Anterior cingulate cortex (tissue), 58 donors: ENCODE measurements at places on chromosomes 16 and 17.

- no peak for DNase-seq
Observed at GRCh38 chr17:76660656-76661042, 17.1 kb upstream of the ST6GALNAC1 start.

- DNase-seq: no peak
Observed at GRCh38 chr17:39665642-39666224, 584 bp downstream of the TCAP start.

DNA sequence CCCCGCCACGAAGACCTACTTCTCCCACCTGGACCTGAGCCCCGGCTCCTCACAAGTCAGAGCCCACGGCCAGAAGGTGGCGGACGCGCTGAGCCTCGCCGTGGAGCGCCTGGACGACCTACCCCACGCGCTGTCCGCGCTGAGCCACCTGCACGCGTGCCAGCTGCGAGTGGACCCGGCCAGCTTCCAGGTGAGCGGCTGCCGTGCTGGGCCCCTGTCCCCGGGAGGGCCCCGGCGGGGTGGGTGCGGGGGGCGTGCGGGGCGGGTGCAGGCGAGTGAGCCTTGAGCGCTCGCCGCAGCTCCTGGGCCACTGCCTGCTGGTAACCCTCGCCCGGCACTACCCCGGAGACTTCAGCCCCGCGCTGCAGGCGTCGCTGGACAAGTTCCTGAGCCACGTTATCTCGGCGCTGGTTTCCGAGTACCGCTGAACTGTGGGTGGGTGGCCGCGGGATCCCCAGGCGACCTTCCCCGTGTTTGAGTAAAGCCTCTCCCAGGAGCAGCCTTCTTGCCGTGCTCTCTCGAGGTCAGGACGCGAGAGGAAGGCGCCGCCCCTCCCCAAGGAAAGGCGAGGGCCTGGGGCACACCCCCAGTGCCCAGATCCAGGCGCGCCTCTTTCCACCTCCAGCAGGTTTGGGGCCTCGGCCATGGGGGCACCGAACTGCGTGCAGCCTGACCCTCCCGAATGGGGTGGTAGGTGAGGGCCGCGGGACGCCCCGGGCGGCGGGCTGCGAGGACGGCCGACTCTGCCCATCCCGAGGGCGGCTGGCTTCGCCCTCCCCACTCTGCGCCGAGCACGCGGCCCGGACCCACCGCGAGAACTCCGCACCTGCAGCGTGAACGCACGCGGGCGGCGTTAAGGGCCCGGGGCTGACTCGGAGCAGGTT is 664 bp downstream of the HBQ1 start:
- no peak for DNase-seq

DNA sequence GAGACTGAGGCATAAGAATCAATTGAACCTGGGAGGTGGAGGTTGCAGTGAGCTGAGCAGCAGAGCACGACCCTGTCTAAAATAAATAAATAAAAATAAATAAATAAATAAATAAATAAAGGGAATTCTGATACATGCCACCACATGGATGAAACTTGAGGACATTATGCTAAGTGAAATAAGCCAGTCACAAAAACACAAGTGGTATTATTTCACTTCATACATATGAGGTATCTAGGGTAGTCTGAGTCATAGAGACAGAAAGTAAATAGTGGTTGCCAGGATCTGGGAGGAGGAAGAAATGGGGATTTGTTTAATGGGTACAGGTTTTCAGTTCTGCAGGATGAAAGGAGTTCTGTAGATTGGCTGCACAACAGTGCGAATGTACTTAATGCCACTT is 16.3 kb downstream of the PIPOX start:
- DNase-seq: no peak

DNA sequence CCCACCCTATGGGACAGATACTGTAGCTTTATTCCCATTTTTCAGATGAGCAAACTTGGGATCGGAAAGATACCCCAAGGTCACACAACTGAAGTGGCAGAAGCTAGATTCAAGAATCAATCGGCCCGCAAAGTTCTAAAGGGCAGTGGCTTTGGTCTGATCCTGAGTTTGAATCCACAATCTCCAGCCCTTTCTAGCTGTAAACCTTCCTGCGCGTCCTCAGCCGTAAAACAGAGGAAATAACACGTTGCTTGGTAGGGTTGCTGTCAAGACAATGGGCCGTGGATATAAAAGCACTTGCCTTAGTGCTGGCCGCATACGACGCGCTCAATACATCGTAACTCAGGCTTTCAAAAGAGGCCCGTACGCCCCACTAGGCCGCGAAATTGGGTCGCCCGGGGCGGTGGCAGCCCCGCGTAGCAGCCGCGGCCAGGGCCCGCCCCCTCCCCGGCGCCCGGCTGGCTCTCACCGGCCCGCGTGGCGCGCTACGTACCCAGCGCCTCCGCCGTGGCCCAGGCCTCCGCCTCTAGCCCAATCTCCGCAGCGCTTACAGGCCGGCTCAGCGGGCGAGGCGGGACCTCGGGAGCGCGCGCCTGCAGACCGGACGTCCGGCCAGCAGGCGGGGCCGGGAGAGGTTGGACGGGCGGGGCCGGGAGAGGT is at the start of gene DCAKD:
Gene DCAKD, minus strand, starts transcription at position 573 of the 660 bp plus-strand sequence. CDS start 16,747 bp downstream, outside the sequence.
- peak; percentile 80 for DNase-seq

GRCh38 chr16:55478827-55479429 is at the start of gene MMP2:
MMP2 (plus strand) TSS chr16:55479198; CDS start chr16:55479480, 282 bp downstream.
- no peak for DNase-seq

- DNase-seq: no peak
Observed at GRCh38 chr17:70668938-70669778, 499.8 kb downstream of the KCNJ2 start.

DNA sequence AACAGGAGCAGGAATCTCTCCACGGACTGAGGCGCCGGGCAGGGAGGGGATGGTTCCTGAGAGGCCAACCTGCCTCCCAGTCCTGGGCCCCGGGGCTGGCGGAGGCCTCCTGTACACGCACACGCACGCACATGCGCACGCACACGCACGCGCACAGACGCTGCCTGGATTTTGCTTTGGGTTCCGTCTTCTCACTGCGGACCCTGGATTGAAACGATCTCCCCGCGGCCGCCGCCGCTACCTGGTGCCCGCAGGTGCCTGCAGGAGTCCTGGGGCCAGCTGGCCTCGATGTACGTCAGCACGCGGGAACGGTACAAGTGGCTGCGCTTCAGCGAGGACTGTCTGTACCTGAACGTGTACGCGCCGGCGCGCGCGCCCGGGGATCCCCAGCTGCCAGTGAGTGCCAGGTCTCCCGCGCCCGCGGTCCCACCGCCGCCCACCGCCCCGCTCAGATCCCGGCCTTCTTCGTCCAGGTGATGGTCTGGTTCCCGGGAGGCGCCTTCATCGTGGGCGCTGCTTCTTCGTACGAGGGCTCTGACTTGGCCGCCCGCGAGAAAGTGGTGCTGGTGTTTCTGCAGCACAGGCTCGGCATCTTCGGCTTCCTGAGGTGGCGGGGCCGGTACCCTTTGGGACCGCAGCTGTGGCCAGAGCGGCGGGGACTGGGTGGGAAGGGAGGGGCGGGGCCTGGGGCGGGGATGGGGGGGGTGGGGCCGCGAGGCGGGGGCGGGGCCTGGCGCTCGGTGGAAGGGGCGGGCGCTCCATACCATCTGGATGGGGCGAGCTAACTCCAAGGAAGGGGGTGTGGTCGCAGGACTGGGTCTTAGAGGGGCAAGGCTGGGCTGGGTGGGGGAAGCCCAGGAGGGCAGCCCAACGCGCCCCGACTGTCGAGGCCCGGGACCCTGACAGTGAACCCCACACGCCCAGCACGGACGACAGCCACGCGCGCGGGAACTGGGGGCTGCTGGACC is 12.3 kb downstream of the CES4A start:
- peak; percentile 62 for DNase-seq

GRCh38 chr17:65260626-65261025 is 123.5 kb downstream of the RGS9 start:
- DNase-seq: no peak

DNA sequence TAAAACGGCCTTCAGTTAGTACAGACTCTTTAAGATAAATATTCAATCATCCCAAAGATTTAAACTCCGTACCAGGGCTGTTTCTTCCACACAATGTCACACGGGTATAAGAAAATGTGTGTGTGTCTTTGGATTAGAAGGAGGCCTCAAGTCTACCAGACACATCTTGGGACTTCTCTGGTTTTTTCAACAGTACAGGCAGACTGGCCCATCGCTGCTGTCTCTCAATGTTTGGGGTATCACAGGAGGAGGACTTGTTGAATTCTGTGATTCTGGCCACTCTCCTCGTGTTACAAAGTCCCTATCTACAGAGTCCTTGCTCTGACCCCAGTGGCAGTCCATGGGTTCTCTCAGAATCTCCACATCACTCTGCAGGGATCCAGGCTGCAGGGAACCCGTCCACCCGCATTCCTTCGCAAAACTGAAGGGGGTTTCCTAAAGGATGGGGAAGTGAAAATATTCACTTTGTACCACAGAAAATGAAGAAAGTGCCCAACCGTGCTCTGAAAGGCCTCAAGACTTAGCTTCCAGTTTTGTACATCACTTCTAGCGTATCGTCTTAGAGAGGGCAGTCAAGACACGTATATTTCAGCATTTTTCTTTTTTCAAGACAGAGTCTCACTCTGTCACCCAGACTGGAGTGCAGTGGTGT is 373.2 kb downstream of the NPIPA8 start:
- DNase-seq: no peak

GRCh38 chr17:14432079-14432478 is 131.2 kb downstream of the HS3ST3B1 start:
- no peak for DNase-seq

- DNase-seq: no peak
Observed at GRCh38 chr16:61403386-61403785, 632.9 kb downstream of the CDH8 start.

DNA sequence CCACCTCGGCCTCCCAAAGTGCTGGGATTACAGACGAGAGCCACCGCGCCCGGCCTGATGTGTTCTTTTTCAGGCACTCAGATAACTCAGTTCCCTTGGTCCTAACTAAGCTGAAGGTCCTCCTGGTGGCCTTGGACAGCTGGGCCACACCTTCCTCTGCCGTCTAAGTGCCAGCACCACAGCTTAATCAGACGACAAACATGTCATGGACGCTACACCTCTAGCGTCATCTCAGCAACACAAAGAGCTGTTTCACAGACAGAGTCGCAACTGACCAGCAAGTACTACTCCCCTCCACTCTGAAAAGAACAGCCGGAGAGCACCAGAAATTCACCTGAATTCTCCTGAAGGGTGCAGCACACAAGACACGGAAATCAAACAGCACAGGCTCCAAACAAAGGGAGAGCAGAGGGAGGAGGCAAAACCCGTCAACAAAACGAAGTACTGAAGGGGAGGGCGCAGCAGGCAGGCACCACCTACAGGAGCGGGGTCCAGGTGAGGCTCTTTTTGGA is 4.4 kb downstream of the TRAP1 start:
- no peak for DNase-seq

GRCh38 chr17:41098481-41098880 is 539 bp upstream of the KRTAP4-8 start:
- no peak for DNase-seq

GRCh38 chr16:48534601-48535340 is 75.2 kb downstream of the N4BP1 start:
- no peak for DNase-seq

DNA sequence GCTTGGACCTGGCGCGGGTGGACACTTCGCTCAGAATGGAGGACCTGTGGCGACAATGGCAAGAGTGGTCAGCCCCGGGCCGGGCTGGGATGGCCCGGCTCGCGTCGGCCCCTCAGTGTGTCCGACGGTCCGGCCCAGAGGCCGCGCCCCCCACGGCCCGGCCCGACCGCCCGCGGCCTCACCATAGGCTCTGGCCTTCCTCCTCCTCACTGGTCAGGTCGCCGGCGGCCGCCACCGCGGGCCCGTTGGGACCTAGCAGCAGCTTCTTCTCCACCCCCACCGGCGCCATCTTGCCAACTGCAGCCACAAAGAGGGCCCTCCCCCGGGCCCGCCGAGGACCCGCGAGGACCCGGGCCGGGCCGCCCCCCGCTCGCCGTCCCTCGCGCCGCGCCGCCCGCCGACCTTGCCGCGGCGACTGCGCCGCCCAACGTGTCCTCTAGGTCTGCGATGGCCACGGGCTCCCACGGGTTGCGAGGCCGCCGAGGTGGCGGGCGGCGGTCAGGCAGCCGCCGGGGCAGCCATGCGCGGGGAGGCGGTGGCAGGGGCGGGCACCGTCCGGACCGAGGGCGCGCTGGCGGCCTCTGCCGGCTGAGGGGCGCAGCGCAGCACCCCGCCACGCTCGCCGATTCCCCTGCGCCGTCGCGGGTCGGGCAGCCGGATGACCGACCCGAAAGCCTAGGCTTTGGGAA is at the start of gene DYNC1LI2:
Gene DYNC1LI2, minus strand, starts transcription at position 307 of the 689 bp plus-strand sequence. Its CDS starts 18 bp downstream, at position 289.
- peak; percentile 82 for DNase-seq

DNA sequence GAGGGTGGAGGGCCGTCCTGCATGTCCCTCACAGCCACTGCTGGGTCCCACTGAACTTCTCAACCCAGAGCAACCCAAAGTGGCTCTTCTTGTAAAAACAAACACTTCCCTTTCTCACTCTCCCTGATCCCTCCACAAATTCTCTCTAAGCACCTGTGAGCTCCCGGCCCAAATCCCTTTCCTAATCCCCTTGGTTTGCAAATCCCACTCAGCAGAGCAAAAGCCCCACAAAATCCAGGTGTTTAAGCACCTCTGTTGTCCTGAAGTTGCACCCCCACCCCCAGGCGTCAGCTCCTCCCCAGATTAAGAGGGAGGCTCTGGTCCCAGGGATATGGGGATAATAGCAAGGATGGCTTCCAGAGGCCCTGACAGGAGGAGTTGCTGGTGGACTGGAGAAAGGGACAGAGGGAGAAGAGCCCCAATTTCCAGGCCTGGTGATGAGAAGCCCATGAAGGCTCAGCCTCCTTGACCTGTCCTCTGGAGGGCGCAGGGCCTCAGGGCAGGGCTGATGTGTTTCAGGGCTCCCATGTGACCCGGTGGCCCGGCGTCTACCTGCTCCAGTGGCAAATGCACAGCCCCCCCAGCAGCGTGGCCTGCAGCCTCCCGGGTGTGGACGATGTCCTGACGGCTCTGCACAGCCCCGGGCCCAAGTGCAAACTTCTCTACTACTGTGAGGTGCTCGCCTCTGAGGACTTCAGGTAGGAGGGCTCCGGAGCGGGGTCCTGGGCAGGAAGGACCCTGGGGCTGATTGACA is 23.0 kb downstream of the NAGPA start:
- no peak for DNase-seq

- no peak for DNase-seq
Observed at GRCh38 chr16:66842765-66843164, 1.4 kb upstream of the CA7 start.

GRCh38 chr16:84226026-84226425 is 13.8 kb downstream of the KCNG4 start:
- no peak for DNase-seq

DNA sequence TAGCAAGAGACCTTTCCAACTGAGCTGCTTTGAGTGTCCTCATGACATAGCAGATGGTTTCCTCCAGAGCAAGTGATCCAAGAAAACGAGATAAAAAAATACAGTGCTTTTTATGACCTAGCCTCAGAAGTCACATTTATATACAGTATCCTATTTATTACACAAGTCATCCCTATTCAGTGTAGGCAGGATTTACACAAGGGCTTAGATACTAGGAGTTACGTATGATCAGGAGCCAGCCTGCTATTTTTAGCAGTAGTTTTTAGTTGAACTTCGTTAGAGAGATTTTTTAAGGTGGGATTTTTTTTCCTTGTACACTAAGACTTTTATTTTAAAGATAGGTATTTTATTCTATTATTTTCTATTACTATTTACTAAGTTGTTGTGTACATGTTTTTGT is 58.4 kb downstream of the PHKB start:
- no peak for DNase-seq
